Astrocyte of the hippocampus (primary cell): ENCODE measurements at places on chromosomes 13 and 19.

DNA sequence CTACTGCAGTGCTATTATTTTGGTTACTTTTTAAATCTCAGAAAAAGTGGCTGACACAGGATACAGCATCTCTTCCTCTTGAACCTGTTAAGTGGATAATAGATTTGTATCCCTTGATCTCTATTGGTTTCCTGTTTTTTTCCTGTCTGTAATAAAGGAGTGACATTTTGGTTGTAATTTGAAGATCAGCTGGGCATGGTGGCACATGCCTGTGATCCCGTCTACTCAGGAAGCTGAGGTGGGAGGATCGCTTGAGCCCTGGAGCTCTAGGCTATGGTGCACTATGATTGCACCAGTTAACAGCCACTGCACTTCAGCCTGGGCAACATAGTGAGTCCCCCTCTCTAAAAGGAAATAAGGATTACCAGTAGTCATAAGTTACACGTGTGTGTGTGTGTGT lies 46.8 kb downstream of the METTL21C start:
- no peak for DNase-seq

DNA sequence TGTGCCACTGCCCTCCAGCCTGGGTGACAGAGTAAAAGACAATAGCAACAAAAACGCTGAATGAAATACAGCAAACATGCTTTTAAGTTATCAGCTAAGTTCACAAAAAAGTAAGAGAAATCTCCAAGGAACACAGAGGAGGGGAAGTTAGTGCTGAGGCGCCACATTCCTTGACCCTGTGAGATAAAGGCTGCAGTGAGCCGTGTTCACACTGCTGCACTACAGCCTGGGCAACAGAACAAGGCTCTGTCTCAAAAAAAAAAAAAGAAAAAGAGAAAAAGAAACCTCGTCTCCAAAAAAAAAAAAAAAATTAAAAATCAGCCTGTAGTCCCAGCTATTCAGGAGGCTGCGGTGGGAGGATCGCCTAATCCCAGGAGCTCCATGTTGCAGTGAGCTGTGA lies 16.3 kb upstream of the DOCK6 start:
- no peak for DNase-seq

DNA sequence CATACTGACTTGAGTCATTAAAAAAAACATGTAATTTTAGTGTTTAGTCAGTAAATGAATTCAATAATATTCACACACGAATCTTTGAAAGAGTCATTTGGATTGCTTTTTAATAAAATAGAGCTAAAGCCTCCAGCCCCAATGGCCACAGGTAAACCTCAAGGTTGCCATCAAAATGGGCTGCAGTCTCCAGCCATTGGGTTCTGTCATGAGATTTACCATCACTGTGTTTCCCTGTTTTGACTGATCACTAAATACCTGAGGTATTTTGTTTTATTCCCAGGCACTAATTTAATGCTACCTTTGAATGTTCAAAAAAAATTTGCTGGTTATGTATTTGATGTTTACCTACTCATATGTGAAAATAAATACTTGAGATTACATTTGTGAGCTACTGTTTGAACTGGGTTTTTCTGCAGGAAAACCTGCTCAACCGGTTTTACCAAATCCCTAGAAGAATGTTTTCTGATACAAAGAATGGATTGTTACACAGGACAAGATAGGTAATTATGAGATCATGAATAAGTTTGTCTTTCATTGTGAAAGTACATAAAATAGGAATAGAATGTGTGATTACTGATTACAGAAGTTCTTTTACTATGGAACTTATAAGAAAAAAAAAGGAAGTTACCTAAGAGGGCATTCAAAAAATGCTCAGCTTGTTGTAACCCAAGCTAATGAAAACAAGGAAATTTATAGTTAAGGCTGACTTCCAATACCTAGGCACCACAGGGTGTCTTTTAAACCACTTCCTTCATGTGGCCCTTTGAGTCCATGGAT lies 391.3 kb downstream of the EFNB2 start:
- no peak for DNase-seq

- DNase-seq, result no peak
Observed at GRCh38 chr19:12205296-12205695, 42.4 kb downstream of the ZNF136 start.

GRCh38 chr13:51689663-51689996 lies 105.4 kb downstream of the WDFY2 start:
- no peak for DNase-seq

DNA sequence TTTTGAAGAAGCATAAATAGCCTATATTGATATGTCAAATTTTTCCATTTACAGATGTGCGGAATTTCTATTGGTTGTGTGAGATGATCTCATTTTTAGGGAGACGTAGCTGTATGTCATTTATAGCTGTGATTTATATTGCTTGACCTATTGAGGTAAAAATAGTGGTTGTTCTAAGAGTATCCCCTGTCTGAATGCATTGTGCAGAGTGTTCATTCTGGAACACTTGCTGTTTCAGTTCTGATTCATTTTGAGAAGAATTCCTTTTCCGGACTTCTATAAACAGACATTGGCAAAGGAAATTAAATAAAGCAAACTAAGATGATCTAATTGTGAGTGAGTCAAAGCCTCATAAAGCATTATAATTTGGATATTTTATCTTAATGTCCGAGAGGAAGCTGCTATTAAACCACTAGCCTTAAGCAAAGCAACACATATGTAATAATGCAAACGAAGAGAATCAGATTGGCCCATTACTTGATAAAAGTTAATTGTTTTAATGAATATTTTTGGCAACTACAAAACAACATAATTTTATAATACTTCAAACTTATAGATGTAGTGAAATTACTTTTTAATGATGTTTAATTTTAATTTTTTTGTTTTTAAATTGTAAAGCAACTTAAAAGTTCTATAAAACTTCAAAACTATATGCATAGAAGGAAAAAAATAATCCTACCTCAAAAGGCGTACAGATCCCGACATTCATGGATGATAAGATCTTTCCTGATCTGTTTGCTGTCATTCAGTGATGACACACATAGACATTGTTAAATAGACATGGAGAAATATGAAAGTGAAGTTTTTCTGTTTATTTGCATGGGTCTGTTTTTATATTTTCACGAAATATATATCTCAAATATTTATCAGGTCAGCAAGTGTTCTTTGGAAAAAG lies 942.6 kb upstream of the SLC10A2 start:
- peak; percentile 48 for DNase-seq

GRCh38 chr19:48656840-48657474 lies 11.0 kb upstream of the CA11 start:
- DNase-seq, result peak; percentile 92

DNA sequence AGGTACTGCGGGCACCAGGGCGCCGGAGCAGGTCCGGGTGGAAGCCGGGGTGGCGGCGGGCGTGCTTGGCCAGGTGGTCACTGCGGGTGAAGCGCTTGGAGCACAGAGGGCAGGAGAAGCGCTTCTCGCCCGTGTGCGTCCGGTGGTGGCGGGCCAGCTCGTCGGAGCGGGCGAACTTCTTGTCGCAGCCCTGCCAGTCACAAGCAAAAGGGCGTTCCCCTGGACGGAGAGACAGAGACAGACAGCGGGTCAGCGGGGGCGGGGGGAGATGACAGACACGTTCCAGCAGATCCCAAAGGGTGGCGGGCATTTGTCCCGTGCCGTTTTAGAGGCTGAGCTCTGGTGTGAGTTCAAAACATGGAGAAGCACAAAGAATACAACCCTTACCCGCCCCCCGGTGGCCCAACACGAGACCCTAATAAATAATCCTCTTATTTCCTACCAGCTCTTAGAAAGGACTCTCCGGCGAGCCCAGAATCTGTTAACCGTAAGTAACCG lies 6.3 kb upstream of the REXO1 start:
- no peak for DNase-seq

GRCh38 chr19:11187441-11187840 lies 9.9 kb downstream of the KANK2 start:
- DNase-seq, result no peak

- peak; percentile 93 for DNase-seq
Observed at GRCh38 chr13:36030670-36031331, 100.4 kb downstream of the DCLK1 start.

- DNase-seq, result no peak
Observed at GRCh38 chr13:99190147-99190985, 10.3 kb upstream of the UBAC2 start.

GRCh38 chr13:51814825-51815650 lies 11.1 kb upstream of the DHRS12 start:
- peak; percentile 81 for DNase-seq

DNA sequence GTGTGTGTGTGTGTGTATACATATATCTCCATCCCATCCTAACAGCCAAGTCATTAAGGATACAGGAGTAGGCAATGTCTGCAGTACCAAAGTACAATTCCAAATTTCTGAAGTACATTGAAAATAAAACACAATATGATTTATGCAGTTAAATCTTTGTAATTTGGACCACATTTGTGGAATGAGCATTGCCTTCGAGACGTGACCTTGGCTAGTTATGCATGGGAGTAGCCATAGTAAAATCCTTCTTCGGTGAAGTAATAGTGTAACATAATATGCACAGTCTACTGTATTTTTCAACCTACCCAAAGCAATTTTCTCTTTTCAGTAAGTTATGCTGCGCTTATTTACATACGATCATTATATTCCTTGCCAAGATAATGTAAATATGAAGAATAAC lies 665.7 kb upstream of the GPC6 start:
- DNase-seq, result no peak

- no peak for DNase-seq
Observed at GRCh38 chr13:77952737-77953136, 34.1 kb upstream of the EDNRB start.

DNA sequence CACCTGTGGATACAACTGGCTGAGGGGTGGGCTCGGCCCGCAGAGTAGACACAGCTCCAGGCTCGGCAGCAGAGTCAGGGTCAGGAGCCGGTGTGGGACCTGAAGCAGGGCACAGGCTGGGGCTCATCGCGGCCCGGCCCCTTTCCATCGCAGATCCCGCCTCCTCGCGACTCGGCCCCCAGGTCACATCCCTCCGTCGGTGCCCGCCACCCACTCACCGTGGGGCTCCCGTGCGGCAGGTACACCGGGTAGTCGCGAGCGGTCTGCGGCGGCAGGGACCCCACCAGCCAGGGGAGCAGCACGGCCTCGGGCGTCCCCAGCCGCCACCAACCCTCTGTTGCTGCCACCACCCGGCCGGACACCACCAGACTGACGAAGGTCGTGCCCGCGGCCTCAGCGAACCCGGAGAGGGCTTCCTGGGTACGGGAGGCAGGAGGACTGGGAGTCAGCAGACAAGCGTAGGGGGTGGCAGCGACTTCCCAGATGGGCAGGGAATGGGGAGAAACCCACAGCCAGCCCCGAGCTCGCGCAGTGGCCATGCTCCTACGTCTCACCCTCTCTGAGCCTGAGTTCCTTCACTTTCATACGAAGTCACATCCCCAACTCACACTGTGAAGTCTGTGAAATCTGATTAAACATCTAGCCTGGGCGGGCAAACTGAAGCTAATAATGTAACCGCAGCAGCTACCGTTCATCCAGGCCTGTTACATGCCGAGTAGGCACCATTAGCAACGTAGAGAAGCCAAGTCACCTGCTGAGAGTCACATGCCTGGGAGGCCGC lies 3.7 kb downstream of the FUZ start:
- peak; percentile 56 for DNase-seq

DNA sequence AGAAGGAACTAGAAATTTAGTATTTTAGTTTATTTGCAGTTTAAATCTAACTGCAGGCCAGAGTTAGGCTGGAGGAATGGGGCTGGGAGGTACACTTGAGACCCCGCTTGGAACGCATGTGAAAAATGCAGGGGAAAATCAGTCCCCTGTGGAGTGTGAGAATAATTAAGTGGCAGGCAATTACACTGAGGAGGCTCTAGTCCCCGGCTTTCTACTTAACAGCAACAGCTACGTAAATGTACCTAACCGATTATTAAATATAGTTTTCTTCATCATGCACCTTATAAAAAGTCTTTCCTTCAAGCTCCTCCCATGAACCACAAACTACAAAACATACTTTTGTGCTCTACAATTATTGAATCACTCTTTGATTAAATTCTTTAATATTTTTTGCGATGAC lies 804 bp downstream of the ZNF708 start:
- peak; percentile 36 for DNase-seq

- no peak for DNase-seq
Observed at GRCh38 chr13:41590122-41590521, 132.8 kb downstream of the RGCC start.

GRCh38 chr13:70668983-70669382 lies 560.7 kb upstream of the KLHL1 start:
- DNase-seq, result peak; percentile 1

DNA sequence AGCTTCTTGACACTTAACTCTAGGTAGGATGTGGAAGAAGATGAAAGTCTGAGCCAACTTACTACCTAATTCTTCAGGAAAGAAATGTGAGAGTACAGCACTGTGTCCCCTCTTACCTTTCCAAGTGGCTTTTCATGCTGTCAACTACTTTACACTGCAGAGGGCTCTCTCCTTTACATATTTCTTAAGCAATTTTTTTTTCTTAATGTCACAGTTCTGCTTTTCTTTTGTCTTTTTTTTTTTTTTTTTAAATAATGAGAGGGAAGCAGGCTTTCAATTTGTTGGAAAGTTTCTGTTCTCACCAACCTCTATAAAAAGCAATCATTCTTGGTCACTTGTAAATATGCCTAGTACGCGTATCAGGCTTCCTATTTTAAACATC lies 212.7 kb upstream of the MIR17HG start:
- no peak for DNase-seq

- no peak for DNase-seq
Observed at GRCh38 chr19:1587872-1588271, 4.8 kb downstream of the MBD3 start.

DNA sequence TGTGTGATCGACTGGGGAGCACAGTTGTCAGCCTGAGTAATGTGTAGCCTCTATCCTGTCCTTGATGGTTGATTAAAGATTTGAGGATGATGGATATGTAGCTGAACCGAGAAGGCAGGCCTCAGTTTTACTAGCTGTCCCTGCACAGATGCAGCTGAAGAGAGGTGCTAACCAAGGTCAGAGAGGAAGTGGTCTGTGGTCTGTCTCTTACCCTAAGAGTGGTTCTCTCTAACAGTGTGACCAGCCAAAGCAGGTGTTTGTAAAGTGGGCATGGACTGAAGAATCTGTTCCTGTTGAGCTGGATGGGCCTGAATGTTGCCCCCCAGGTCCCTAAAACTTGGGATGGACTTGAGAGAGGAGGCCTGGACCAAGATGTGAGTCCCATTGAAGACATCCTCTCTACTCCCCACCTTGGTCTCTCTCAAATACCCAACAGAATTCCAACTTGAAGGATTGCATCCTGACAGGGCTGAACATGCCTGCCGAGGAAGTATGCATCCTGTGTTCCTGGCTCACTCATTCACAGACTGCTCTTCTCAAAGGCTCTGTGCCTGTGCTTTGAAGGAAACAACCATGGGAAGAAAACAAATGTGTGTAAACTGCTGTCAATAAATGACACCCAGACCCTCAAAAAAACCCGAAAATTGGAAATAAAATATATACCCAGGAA lies 223.8 kb downstream of the MAB21L1 start:
- DNase-seq, result no peak

DNA sequence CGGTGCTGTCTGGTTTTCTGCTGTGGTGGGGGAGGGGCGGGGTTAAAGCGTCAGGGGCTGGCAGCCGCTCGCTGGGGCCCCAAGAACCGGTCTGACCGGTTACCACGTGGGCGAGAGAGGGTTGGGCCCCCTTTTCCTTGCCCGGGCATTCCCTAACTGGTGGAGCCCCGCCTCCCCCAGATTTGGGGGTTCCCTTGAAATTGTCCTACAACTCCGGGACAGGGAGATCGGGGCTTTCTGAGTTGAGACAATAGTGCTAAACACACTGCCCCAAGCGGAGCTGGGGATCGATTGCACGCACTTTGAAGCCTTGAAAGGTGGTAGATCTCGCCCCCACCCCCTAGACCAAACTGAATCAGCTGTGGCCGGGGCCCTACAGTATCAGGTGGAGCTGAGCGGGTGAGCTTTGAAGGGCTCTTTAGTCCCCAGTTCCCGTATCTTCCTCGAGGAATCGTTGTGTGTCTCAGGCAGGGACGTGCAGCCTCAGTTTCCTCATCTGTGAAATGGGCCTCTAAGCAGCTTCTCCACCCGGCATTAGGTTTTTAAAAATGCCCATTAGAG lies 4.8 kb downstream of the IER2 start:
- DNase-seq, result peak; percentile 70
